ENCODE measurements at places on chromosomes 13 and 19.

GRCh38 chr13:106484537-106485193 is 50.8 kb downstream of the EFNB2 start:
- DNase-seq = no peak

DNA sequence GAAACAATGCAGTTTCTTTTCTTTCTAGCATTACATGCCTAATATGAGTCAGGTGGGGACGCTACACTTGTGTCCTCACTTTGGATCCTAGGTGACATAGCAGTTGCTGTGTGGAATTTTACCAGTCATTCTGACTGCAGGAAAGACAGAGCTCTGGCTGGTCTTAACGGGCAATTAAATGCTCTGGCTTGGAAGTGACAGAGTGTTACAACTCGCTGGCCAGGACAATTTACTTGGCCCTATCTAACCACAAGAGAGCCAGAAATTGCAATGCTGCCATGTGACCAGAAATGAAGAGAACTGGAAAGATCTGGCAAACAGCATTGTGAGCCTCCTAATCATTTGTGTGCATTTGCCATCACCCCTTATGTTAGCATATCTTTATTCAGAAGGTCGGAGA is 351.1 kb downstream of the DCT start:
- DNase-seq = no peak

DNA sequence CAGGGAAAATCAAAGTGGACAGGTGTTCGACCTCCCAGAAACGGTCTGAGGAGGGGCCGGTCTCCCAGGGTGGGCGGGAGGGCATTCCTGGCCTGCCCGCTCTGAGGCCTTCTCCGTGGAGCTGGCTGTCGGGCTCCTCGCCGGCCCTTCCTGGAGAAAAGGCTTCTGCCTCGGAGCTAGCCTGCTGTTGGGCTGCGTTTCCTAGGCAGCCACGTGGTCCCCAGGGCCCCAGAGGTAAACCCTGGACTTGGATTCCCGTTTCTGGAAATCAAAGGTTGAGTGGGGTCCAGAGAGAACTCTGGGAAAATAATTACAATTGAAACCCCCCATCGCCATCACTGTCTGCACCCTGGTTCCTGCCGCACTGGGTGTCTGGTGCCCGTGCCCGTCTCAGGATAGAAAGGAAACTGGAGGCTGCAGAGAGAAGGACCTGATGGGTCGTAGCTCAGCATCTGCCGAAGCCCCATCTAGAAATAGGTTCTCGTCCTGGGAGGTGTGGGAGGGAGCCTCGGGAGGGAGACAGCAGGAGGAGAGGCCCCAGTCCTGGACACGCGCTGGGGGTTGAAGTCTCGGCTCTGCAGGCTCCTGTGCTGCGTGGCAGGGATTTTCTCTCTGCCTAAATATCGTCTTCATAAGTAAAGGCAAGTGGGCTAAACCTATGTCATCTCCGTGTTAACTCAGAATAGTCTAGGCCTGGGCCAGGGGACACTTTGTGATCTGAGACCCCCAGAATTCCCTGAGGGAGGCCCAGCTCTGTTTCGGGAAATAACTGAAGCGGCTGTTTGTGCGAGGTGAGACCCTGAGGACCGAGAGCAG is 7.7 kb upstream of the PROZ start:
- DNase-seq = no peak

DNA sequence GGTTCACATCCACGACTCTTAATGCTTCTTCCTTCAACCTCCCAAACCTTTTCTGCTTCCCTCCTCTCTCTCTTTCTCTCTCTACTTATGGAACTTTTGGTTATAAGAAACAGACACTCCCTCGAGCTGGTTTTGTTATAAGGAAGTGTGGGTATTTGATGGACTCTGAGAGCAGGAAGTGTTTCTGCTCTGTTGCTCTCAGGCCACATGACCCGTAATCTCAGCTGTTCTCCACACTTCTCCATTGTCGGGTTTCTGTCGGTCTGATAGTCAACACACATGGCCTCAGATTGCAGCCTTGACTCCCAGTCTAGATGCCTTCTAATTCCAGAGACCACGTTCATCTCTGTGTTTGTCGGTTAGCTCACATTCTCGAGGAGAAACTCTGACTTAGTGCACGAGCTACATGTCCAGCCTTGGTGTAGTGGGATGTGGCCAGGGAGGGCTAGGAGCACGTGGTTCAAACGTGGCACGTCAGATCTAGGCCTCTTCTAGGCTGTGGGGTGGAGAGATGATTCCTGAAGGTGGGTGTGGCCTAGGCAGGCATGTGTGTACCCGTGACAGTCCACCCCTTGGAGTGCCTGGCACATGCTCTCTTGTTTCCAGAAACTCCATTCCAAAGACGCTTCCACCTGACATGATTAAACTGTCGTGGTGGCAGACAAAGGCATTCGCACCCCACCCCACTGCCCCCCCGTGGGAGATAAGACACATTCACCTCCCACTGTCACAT is 26.3 kb downstream of the CNFN start:
- DNase-seq = no peak

- no peak for DNase-seq
These were observed 79.2 kb upstream of the ARHGEF7 start for GRCh38 chr13:111035861-111036260.

GRCh38 chr19:52227980-52228379 is 38.1 kb downstream of the PPP2R1A start:
- no peak for DNase-seq

DNA sequence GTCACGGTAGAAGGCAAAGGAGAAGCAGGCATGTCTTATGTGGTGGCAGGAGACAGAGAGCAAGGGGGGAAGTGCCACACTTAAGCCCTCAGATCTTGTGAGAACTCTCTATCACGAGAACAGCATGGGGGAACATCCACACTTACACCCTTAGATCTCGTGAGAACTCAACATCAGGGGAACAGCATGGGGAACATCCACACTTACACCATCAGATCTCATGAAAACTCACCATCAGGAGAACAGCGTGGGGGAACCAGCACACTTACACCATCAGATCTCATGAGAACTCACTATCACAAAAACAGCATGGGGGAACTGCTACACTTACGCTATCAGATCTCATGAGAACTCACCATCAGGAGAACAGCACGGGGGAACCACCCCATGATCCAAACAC is 445.0 kb downstream of the MYO16 start:
- no peak for DNase-seq

DNA sequence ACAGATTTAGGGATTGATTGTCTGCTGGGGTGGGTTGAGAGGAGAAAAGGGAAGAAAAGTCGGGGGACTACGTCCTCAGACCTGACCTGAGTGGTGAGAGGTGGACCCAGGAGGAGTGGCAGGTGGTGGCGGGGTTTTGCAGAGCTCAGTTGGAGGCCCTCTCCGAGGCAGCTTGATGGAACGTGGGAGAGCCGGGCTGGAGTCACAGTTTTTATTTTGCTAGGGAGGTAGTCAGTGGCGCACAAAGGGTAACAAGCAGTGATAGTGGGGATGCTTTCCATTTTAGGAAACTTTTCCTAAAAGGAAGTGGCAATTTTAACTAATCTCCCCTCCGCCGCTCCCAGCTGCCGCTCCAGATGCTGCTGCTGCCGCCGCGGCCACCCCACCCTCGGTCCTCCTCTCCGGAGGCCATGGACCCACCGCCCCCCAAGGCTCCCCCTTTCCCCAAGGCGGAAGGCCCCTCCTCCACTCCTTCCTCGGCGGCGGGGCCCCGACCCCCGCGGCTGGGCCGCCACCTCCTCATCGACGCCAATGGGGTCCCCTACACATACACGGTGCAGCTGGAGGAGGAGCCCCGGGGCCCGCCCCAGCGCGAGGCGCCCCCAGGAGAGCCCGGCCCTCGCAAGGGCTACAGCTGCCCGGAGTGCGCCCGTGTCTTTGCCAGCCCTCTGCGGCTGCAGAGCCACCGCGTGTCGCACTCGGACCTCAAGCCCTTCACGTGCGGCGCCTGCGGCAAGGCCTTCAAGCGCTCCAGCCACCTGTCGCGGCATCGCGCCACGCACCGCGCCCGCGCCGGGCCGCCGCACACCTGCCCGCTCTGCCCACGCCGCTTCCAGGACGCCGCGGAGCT is 1.1 kb upstream of the ZNF581 start:
- peak; percentile 21 for DNase-seq

- DNase-seq = no peak
These were observed 31.0 kb downstream of the SLAIN1 start for GRCh38 chr13:77728265-77729125.

DNA sequence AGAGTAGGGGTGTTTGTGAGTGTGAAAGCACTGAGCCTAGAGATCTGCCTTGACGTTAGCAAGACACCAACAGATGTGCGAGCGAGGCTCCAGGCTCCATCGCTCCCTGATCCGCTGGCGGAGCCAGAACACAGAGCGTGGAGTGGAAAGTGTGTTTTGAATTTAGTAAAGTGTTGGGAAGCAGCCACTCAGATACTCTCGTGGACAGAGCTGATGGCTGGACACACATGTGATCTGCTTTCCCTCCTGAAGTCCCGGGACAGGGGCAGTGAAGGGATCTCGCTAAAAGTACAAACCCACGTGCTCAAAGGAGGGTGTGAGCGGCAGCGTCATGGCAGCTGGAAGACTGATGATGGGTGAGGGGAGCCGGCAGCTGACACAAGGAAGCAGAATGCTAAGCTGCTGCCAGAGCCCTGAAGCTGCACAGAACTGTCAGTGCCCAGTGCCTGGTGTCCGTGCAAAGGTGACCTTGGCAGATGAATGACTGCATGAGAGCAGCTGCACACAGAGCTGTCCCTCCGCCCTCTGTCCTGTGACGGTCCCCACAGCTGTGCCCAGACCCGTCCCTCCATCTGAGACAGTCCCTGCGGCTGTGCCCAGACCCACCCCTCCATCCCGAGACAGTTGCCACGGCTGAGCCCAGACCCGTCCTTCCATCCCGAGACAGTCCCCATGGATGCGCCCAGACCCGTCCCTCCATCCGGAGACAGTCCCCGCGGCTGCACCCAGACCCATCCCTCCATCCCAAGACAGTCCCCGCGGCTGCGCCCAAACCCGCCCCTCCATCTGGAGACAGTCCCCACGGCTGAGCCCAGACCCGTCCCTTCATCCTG is 29.6 kb upstream of the TMEM255B start:
- peak; percentile 15 for DNase-seq

DNA sequence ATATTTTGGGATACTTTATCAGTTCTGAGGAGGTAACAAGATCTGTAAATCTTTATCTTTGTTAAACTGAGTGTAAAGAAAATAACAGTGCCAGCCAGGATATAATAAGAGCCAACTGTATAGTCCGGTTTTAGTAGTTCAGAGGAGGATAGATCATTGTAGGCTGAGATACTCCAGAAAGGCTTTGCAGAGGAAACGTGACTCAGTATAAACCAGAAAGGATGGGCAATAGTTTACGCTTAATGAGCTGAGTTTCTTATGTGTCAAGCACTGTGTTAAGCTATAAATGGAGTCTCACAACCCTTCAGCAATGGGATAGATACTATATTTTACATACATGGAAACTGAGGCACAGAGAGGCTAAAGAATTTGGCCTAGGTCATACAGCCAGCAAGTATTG is 3.8 kb downstream of the RFXAP start:
- DNase-seq = no peak
